Stimulated activated CD8-positive, alpha-beta memory T cell treated with anti-CD3 and anti-CD28 coated beads, Interleukin-15, amount 100 ng/mL, for 24 hours (primary cell): ENCODE measurements at places on chromosomes 16 and 17.

DNA sequence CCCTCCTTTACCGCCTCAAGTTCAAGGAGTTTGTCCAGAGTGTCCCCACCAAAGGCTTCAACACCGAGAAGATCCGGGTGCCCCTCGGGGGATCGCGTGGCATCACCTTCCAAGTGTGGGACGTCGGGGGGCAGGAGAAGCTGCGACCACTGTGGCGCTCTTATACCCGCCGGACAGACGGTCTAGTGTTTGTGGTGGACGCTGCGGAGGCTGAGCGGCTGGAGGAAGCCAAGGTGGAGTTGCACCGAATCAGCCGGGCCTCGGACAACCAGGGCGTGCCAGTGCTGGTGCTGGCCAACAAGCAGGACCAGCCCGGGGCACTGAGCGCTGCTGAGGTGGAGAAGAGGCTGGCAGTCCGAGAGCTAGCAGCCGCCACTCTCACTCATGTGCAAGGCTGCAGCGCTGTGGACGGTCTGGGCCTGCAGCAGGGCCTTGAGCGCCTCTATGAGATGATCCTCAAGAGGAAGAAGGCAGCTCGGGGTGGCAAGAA lies 1.1 kb downstream of the ARL4D start:
- no peak for DNase-seq

DNA sequence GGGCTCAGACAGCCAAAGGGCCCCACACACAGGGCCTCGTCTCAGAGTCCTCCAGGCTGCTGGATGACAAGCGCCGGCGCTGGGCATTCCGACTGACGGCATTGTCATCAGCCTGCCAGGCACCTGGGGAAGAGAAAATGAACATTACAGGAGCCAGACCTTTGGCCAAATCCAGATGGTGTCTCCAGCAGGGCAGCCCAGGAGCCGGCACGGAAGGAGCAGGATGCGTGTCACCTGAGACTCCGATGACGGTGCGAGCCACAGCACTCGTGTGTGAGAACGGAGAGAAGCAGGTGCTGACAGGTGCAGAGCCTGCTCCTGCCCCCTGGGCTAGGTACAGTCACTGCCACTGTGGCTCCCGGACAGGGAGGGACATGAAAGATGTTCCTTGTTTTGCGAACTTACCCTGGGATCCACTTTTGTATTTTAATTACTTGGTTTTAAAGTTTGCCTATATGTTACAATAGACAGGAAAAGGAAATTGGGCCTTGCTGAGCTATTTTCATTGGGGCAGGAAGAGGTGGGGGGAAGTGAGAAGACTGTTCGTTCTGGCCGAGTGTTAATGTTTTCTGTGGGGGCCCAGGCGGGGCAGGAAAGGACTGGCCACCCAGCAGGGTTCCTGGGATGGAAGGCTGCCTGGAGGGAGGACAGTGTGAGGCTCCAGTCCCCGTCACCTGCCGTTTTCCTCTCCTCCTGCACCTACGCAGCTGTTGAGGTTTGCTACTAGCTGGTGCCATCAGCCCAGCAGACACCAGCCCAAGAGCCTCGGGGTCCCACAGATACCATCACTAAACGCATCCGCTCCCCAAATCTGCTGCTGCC lies 4.4 kb upstream of the FOXJ1 start:
- no peak for DNase-seq

DNA sequence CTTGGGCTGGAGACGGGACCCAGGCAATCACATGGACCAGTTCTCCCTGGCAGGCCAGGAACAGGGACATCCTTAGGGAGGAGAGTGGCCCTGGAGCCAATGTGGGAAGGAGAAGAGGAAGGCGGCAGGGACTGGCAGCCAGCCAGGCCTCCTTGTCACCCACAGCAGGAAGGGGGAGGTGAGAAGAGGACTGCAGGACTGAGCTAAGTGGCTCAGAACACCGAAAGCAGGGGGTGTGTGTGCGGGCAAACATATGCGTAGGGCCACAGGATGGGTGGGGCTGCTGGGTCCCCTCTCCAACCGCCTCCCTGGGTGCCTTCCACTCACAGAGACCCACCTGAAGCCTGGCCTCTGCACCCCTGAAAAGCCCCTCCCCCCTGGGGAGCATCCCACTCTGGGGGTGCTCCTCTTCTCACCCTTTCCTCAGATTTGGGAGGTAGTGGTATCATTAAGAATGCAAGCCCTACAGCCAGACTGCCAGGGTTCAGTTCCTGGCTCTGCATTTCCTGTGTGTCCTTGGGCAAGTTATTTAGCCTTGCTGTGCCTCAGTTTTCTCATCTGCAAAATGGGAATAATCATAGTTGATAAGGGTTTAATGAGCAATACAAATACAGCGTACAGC lies 8.1 kb downstream of the PNMT start:
- no peak for DNase-seq

DNA sequence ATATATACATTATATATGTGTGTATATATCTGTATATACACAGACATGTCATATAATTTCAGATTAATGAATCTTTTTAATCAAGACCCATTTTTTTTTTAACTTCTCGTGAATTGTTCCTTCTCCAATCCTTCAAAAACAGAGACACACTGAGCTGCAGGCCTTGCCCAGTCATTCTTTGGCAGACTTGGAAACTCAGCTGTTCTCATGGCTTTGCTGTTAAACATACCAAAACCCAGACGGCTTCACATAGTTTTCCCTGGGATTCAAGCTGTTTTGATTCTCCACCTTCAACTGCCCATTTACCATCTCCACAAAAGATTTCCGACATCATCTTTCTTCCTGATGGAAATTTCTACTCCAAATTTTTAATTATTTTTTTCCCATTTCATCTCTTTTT lies 148.7 kb downstream of the KCNJ2 start:
- no peak for DNase-seq

DNA sequence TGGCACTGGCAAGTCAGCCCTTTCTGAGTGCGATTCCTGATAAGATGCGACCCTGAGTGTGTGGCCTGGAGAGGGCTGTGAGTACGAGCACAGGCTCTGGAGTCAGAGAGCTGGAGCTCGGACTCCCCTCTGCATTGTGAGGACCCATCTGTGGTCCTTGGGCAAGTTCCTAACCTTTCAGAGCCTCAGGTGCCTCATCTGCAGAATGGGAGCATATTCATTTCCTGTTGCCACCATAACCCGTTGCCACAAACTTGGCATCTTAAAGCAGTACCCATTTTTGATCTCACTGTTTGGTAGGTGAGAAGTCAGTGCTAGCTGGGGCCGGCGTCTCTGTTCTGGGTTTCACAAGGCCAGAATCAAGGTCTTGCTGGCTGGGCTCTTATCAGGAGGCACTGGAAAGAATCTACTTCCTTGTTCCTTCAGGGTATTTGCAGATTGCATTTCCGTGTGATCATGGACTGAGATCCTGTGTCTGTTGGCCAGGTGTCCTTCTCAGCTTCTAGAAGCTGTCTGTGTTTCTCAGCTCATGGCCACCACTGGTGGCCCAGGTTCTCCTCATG lies 20.2 kb downstream of the KNOP1 start:
- no peak for DNase-seq

- no peak for DNase-seq
Measured at GRCh38 chr16:66653581-66654350, 42.8 kb downstream of the CMTM4 start.
